Esophagus squamous epithelium (tissue), 5 donors: ENCODE measurements at places on chromosomes 12 and 14.

GRCh38 chr12:104544836-104545235 lies 88.1 kb downstream of the CHST11 start:
- no peak for DNase-seq

DNA sequence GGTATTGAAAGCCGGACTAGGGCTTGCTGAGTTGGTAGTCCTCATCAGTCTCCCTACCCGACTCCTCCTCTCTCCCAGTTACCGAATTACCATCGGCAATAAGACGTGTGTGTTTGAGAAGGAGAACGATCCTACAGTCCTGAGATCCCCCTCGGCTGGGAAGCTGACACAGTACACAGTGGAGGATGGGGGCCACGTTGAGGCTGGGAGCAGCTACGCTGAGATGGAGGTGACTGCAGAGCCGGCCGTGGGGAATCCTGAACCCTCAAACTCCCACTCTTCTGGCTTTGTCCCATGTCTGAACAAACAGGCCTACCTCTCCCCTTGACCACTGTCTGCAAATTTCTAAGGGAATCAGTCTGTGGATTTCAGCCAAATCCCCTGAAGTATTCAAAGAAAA lies 82.9 kb downstream of the ACACB start:
- DNase-seq = no peak

GRCh38 chr14:65072937-65073336 lies 29.4 kb downstream of the MAX start:
- no peak for DNase-seq

GRCh38 chr14:69249603-69250002 lies 10.4 kb upstream of the GALNT16 start:
- no peak for DNase-seq

DNA sequence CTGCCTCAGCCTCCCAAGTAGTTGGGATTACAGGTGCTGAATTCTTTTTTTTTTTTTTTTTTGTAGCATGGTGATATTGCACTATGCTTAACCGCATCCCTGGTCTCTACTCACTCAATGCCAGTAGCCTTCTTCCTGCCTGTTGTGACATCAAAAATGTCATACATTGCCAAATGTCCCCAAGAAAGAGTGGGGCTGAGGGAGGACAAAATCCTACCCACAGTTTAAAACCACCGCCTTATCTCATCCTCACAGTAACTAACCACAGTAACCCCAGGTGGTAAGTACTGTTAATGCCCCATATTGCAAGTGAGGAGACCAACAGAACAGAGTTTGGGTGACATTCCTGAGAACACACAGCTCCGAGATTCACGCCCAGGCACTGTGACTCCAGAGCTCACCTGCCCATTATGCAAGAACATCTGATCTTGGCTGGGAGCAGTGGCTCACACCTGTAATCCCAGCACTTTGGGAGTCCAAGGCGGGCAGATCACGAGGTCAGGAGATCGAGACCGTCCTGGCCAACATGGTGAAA lies 19.6 kb downstream of the MORN3 start:
- DNase-seq = no peak

- no peak for DNase-seq
These were observed 10.5 kb downstream of the ARHGEF25 start for GRCh38 chr12:57621497-57622292.

- no peak for DNase-seq
These were observed 22.8 kb downstream of the JDP2 start for GRCh38 chr14:75450381-75451276.

GRCh38 chr12:32734952-32735351 lies 20.7 kb downstream of the YARS2 start:
- no peak for DNase-seq

DNA sequence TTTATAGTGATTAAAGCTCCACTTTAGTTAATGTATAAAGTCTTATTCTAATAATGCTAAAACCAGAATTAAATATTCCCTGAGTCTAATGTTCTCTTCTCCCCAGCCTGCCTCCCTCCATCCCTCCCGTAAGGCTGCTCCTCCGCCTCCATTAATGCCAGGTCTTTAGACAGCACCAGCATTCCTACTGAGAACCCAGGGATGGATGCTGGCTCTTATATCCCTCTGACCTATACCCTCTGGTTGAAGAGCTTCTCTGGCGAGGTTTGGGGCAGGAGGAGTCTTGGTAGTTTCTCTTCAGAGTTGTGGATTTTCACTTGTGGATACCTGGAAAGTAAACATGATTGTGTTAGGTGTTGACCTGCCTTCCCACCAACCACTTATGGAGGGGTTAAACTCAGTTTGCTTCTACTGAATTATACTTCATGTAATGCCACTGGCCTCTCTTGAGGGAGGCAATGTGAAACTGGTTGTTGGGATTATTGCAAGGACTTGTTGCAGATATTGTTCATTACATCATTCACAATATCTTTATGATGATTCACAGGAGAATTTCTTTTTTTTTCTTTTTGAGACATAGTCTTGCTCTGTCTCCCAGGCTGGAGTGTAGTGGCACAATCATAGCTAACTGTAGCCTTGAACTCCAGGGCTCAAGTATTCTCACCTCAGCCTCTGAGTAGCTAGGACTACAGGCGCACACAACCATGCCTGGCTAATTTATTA lies 11.1 kb upstream of the SMAGP start:
- DNase-seq = no peak

GRCh38 chr14:70283156-70283555 lies 76.3 kb downstream of the COX16 start:
- DNase-seq = no peak

DNA sequence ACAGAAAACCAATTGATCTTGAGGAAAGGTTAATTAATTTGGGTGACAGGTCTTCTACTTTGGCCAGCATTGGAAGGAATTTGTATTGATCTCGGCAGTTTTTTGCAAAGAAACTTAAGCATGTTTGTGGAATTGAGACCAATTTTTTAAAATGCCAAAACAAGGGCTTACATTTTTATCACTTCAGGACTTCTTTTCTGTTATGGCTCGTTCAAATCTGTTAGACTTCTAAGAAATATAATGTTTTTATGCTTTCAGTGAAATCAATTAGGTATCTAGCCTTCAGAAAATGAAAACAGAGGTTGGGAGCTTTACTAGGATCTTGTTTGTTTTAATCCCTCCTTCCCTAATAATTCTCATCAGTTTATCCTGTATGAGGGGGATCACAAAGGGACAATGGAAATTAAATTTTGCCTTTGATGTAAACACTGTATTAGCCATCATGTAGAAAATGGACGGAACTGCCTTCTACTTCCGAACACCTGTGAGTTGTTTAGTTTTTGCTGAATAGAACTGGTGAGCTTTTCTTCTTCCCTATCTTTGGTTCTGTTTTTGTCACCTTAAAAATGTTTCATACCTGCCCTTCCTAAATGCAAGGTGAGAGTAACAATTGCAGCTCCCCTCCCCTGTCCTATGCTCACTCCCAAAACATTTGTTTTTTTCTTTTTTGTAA lies 7.8 kb downstream of the FOXA1 start:
- no peak for DNase-seq

DNA sequence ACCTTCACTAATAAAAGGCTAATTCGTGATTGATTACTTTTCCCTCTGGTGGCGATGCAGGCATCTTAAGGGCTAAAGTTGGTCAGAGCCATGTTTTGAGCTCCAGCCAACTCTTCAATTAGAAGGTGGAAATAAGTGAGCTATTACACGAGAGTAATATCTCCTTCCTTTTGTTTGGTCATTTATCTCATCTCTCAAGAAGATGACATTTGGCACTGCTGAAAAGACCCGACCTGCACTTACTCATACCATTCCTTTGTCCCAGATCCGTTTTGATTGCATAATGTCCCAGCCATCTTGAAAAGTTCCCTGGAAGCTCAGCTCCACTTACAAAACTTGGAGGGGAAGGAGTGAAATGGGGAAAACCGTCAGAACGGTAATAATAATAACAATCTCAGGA lies 316.2 kb downstream of the VRK1 start:
- no peak for DNase-seq

DNA sequence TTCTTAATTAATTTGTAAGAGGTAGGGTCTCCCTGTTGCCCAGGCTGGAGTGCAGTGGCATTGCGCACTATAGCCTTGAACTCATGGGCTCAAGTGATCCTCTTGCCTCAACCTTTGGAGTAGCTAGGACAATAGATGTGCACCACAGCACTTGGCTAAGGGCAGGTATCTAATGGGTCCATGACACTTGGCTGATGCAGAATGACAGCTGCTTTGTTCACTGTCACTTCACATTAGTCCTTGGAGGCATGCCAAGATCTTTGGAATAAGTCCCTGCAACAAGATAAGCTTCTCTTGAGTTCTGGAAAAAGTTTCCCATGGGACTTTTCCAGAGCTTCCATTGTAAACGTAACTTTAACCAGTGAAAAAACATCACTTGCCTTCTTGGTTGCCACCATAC lies 23.4 kb downstream of the COQ6 start:
- DNase-seq = no peak

DNA sequence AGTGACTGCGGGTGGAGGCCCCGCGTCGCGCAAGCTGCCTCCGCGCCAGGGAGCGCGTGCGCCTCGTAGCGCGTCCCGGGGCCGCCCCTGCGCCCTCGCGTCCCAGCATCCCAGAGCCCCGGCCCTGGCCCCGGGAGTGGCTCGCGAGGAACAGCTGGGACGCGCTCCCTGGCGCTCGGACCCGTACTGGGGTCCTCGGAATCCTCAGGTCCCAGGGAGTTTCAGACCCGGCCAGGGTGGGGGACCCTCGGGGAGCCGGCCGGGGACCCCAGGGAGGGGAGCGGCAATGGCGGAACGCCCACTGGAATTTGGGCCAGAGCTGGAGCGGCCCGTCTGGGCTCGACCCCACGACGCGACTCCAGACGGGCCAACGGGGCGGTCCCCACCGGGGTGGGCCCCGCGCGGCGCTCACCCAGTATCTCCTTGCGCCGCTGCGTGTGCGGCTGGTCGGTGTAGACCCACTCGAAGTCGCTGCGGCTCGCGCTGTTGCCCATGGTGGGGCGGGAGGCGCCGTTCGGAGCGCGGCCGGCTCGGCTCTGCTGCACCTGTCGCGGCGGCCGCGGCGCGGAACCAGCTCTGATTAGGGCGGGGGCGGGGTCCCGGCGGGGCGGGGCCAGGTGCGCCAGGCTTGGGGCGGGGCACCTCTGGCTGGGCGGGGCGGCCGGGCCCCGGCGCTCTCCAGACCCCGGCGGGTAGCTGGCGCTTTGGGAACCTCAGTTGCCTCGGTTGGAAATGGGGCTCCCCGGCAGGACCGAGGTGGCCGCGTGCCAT lies at the start of gene DEGS2:
Gene DEGS2, minus strand, starts transcription at position 552 of the 771 bp plus-strand sequence. Its CDS starts 58 bp downstream, at position 494.
- DNase-seq = no peak

DNA sequence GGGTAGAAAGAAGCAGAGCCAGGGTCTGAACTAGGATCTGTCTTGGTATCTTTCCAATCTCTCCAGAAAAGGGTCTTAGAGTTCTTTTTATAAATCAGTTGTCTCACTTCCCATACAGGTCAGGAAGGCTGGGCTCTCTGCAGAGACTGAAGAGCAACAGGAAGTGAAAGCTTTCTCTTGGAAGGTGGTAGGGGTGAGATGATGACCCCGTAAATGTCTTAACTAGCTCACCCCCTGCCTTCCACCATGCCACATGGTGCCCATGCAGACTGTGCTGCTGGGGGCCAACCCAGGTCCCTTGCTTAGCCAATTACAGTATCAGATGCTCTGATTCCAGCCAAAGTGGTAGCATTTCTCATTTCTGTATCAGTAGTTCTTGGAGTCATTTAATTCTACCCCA lies 17.6 kb upstream of the RASSF8 start:
- DNase-seq = no peak

DNA sequence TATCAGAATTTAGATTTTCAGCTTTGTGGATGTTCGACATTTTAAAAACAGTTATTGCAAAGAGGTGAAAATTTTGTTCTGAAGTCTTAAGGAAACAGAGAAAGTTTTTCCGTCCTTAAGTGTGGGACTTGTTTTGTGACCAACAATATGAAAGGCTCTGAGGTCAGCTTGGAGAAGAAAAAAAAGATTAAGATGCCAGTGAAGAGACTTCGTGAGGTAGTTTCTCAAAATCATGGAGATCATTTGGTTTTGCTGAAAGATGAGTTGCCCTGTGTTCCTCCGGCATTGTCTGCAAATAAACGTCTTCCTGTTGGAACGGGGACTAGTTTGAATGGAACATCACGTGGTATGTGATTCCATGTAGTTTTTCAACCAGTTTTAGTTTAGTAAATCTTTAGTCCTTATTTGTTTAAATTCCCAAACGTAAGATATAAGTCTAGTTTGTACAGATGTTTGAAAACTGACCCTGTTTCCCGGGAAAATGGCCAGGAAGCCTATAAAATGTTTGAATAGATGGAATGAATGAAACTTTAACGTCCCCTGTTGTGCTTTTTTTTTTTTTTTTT lies 682 bp downstream of the KIAA0586 start:
- no peak for DNase-seq

- DNase-seq = no peak
These were observed 158.0 kb downstream of the KCNA5 start for GRCh38 chr12:5201554-5202218.

DNA sequence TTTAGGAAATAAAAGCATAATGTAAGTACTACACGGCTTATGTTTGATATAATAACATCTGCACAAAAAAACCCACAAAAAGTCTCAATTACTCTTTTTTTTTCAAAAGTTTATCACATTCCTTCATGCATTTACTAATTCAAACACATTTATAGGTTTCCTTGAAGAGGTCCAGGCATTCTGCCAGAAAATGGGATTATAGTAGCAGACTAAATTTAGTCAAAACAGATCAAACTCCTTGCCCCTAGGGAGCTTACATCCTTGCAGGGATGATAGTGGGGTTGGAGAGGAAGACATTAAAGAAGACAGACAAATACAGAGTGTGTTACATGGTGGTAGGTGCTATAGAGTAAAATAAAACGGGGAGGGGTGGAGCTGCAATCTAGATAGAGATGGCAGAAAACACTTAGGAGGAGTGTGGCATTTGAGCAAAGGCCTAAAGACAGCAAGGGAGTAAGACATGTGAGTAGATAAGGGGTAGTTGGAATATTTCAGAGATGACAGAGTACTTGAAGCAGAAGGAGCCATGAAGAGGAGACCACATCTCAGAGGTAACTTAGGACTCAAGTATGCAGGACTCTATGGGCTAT lies 266.9 kb downstream of the PPFIA2 start:
- no peak for DNase-seq

- DNase-seq = no peak
These were observed 168.6 kb downstream of the CPNE8 start for GRCh38 chr12:38736821-38737220.

DNA sequence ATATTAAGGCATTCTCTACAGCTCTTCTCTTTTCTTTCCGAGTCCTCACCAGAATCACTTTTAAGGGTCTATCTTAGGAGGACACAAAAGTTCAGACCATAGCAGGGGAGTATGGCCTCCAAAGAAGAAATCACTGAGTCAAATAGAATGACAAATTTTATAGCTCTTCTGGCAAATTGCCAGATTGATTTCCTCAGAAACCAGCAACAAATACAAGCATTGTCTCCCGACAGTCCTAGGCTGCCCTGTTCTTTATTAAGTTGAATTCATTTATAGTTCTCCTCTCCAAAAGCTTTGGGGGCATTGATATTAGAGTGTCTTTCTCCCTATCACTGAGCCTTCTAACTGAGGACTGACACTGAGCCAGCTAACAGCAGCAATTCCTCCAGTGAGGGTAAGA lies 156.4 kb upstream of the FRMD6 start:
- DNase-seq = no peak

- no peak for DNase-seq
These were observed 2.6 kb downstream of the MLEC start for GRCh38 chr12:120689397-120690082.
